NCI-H526 treated with DMSO at 0.1 percent for 48 hours (cell line): ENCODE measurements at places on chromosomes 6 and 20.

GRCh38 chr6:161407581-161407980 lies 133.7 kb upstream of the AGPAT4 start:
- no peak for DNase-seq

DNA sequence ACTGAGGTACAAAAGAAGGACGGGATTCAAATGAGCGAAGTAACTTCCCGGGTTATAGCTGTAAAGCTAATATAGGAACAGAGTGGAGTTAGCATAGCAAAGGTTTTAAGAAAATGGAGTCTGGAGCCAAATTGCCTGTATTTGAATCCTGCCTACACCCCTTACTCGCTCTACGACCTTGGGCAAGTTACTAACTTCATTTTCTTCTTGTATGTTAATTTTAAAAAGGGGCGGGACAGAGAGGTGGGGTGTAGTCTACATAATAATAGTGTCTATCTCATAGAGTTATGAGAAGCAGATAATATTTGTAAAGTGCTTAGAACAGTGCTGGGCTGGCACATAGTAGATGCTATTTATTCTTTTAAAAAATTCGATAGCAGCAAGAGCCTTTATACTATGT lies 705 bp downstream of the ZSCAN23 start:
- DNase-seq: no peak

DNA sequence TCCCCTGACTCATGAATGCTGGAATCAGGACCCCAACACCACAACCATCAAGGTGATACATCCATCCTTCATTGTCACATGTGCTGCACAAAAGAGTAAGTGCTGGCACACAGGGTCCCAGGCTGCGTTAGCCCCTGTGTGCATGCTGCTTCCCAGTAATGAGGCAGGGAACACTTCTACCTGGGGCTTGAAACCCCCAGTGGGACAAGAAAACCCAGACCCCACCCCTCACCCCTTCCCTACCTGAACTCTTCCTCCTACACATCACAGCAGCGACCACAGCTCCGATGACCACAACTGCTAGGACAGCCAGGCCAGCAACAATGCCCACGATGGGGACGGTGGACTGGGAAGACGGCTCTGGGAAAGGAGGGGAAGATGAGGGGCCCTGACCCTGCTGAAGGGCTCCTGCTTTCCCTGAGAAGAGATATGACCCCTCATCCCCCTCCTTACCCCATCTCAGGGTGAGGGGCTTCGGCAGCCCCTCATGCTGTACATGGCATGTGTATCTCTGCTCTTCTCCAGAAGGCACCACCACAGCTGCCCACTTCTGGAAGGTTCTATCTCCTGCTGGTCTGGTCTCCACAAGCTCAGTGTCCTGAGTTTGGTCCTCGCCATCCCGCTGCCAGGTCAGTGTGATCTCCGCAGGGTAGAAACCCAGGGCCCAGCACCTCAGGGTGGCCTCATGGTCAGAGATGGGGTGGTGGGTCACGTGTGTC lies 2.0 kb downstream of the HLA-B start:
- no peak for DNase-seq

GRCh38 chr20:49399329-49399728 lies 83.1 kb downstream of the KCNB1 start:
- no peak for DNase-seq

- DNase-seq: no peak
Measured at GRCh38 chr6:117531809-117532725, 49.6 kb downstream of the DCBLD1 start.

GRCh38 chr6:106974336-106974998 lies at the start of gene CD24:
Gene CD24 (minus strand): TSS chr6:106974729. CDS start chr6:106974646, 83 bp downstream.
- DNase-seq: peak; percentile 68

- DNase-seq: no peak
Measured at GRCh38 chr6:19692506-19693298, 144.5 kb upstream of the ID4 start.

DNA sequence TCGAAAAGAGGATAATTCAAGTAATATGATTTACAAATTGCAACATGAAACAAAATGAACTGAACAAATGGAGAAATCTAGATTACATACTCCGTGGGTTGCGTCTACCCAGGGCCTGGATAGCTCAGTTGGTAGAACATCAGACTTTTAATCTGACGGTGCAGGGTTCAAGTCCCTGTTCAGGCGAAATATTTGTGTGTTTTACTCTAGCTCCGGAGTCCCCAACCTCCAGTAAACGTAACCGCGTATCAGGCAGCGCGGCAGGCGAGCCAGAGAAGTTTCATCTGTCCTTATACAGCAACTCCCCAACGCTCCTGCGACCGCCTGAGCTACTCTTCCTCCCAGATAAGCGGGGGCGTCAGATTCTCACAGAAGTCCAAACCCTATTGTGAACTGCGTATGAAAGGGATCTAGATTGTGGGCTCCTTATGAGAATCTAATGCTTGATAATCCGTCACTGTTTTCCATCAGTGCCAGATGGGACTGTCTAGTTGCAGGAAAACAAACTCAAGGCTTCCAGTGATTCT lies 176.1 kb downstream of the TRIM27 start:
- no peak for DNase-seq

- DNase-seq: no peak
Measured at GRCh38 chr6:41705996-41706835, 29.2 kb downstream of the TFEB start.

- DNase-seq: no peak
Measured at GRCh38 chr6:30964075-30964474, 19.4 kb upstream of the MUC21 start.

- no peak for DNase-seq
Measured at GRCh38 chr6:31965700-31966099, 6.2 kb downstream of the DXO start.

DNA sequence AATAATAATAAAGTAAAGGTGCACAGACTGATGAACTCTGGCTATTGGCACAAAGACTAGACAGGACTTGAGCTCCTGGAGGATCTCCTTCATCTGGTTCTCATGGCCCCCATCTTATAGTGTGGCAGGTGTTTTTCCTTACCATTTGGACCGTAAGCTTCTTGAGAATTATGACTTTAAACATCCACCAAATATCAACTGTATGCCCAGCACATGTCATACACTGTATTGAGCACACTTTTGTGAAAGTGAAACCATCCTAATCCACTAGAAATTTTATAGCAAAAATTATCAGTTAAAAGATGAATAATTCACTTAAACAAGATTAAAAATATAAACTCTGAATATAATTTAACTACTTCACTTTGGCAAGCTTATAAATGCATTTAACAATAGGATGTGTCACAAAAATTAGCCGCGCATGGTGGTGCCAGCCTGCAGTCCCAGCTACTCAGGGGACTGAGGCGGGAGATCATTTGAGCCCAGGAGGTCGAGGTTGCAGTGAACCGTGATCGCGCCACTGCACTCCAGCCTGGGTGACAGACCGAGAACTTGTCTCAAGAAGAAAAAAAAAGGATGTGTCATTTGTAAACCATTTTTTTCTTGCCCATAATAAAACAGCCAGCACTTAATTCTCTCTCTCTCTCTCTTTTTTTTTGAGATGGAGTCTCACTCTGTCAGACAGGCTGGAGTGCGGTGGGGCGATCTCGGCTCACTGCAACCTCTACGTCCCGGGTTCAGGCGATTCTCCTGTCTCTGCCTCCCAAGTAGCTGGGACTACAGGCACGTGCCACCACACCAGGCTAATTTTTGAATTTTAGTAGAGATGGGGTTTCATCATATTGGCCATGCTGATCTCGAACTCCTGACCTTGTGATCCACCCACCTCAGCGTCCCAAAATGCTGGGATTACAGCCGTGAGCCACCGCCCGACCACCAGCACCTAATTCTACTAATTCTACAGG lies 9.1 kb downstream of the HIVEP2 start:
- no peak for DNase-seq

DNA sequence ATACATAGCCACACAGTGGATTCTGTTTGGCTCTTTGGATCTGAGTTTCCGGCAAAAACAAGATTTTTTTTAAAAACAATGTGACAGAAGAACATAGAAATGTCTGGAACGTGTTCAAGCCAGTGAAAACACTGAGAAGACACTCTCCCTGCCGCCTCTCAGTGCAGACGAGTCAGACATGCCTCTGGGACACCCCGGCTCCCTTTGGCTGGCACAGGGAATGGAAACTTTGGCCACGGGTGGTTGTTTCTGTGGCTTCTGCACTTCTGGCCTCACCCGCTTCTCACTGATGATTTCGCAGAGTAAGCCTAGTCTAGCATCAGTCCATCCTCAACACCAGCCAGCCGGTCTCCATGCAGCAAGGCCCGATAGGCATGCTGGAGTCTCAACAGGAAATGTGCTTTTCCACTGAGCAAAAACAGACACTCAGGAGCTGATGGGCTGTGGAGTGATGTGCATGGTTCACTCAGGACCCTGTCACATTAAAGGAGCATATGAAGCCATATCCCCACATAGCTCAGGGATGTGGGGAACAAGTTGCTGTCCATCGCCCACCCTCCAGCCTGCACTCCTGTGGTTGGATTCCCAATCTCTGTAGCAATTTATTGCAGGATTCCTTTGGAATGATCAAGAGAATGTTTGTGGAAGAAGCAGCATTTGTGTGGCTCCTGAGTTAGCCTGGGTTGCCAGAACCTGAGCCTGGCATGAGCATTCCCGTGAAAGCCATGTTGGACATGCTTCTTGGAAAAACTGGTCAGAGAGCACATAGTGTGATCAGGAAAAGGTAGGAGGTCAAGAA lies 262.0 kb upstream of the RIN2 start:
- DNase-seq: no peak

GRCh38 chr6:136859430-136859829 lies 37.0 kb downstream of the PEX7 start:
- DNase-seq: no peak

DNA sequence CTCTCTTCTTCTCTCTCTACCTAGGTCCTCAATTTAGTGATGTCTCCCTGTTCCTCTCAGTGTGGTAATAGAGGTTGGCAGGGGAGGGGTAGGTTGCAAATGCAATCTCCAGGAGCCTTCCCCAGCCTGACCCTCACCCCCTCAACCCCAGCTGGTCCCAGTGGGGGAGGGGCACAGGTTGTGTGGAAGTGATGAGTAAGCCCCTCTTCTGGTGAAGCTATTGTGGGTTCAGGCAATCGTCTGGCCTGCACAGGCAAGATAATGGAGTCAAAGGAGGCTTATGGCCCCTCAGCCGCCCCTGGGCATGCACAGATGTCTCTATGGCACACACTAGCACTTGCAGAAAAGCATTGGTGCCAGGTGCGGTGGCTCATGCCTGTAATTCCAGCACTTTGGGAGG lies 10.8 kb upstream of the ADA start:
- no peak for DNase-seq

DNA sequence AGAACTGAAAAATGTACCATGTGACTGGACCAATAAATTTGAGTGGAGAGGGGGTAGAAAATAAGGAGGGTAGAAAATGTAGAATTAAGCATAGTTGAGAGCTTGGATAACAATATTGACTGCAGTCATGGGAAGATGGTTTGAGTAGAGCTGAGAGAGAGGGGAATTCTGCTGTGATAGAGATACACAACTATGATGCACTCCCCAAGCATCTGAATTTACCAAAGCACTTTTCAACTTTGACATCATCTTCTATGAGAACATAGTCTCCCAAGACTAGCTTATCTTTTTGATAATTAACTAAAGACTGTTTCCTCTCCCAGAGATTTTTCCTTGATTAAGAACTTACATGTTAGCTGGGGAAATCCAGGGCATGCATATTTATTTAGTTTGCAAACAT lies 103.1 kb downstream of the TNFRSF21 start:
- DNase-seq: no peak

- DNase-seq: no peak
Measured at GRCh38 chr20:50054626-50055511, 58.1 kb downstream of the UBE2V1 start.

GRCh38 chr6:112286010-112286409 lies 31.6 kb upstream of the LAMA4 start:
- DNase-seq: no peak

GRCh38 chr6:138092686-138093085 lies 14.5 kb downstream of the PERP start:
- no peak for DNase-seq

- no peak for DNase-seq
Measured at GRCh38 chr6:80304014-80304413, 197.5 kb downstream of the BCKDHB start.

GRCh38 chr20:528923-529604 lies 14.5 kb downstream of the CSNK2A1 start:
- DNase-seq: no peak

- no peak for DNase-seq
Measured at GRCh38 chr20:9711872-9712271, 127.0 kb downstream of the PAK5 start.

GRCh38 chr6:128456510-128457230 lies 63.7 kb downstream of the PTPRK start:
- DNase-seq: no peak

GRCh38 chr6:17292600-17293133 lies 11.5 kb downstream of the RBM24 start:
- no peak for DNase-seq

DNA sequence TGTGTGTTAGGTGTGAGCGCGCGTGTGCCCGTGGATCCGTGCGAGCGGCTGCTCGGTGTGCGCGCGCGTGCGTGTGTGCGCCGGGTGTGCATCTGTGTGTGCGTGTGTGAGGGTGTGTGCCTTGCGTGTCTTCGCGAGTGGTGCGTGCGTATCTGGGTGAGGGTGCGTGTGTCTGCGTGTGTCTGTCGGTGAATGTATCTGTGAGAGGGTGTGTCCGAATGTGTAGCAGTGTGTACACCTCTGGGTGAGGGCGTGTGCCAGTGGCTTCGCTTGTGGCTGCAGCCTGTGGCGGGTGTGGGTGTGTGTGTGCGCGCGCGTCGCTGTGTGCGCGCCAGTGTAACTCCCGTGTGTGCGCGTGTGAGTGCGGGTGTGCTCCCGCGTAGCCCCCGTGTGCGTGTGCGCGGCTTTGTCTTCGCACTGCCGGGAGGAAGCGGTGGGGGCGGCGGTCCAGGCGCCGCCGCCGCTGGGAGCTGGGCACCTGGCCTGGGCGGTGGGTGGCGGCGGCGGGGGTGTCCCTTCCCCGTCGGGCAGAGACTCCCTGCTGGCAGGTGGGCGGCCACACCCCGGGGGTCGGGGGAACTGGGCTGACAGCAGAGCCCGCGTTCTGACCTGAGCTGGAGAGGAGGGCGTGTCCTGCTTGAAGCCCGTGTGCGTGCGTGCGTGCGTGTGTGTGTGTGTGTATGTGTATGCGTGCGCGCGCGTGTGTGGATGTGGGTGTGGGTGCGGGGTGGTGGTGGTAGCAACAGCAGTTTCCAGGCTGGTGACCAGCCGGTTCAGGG lies 61.3 kb upstream of the EPB41L1 start:
- DNase-seq: peak; percentile 42

DNA sequence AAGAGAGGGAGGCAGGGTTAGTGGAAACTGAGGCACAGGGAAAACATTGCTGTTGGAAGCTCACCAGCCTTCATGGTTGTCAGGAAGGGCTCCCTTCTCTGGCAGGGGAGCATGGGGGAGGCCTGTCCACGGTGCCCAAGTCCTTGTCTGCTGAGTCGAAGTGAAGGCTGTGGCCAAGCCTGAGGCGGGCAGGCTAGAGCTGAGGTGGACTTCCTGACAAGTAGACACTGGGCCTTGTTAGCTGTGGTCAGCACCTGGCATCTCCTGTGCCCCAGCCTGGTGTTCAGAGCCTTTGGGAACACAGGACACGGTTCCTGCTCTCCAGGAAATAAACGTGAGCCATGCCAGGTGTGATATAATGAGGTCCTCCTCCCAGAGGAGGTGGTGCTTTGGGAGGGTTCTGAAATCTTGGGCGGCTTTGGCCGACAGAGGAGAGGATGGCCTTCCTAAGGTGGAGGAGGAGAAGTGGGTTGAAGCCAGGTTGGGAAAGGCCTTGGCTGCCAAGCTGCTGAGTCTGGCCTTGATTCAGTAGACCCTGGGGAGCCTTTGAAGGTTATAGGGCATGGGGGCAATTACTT lies 138.4 kb upstream of the RNF24 start:
- DNase-seq: no peak
